ENCODE measurements at places on chromosomes 4 and X.

DNA sequence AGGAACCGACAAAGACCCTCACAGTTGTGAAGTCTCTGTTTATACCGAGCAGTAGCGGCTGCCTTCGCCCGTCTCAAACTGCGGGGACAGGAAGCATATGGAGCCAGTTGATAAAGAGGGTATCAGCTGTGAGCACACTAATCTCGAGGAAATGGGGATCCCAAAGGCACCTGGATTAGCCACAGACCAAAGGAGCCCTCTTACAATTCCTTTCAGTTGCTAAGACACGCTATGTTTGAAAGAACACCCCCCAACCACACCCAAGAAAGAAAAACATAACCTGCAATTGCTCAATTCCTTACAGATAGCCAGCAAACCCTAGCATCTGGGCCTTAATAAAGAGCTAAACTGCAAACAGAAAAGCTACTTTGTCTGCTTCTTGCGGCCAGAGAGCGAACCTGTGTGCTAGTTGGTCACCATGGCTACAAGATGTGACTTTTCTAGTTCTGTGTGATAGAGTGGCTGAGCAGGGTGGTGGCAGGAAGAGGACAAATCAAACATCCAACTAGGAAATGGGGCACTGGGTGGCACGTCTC lies 23.3 kb upstream of the CHRNA9 start:
- no peak for DNase-seq

DNA sequence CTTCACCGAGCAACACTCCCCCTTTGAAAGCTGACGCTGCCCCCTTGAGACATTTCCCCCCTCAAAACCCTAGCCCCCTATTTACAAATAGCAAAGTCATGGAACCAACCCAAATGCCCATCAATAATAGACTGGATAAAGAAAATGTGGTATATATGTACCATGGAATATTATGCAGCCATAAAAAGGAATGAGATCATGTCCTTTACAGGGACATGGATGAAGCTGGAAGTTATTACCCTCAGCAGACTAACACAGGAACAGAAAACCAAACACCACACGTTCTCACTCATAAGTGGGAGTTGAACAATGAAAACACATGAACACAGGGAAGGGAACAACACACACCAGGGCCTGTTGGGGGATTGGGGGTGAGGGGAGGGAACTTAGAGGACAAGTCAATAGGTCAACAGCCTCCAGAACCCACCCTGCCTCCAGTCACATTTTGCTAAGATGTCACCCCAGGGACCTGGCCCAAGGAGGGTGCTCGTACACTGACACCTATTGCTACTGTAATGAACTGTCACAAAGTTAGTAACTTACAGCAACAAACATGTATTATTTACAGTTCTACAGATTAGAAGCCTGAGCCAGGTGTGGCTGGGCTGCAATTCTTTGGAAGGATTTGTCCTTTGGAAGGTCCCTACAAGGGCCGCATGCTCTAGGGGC lies 20.6 kb downstream of the SCD5 start:
- no peak for DNase-seq

DNA sequence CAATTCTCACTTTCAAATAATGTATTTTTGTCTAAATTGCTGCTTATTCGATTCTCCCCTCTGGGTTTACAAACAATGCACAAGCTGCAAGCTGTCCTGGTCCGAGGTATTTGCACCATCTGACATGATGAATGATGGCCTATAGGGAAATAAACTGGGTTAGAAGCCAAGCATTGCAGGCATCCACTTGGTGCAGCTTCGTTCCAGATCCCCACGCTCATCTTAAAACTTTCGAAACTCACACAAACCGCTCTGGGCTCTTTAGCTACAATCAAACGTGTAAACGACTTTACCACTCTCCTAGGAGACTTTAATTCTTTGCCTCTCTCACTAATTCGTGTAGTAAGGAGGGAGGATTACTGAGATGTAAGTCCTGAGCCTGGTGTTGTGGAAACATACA lies 19.0 kb downstream of the PHKA2 start:
- no peak for DNase-seq

- DNase-seq: no peak
Observed at GRCh38 chr4:141786946-141787345, 150.6 kb downstream of the IL15 start.

- DNase-seq: no peak
Observed at GRCh38 chr4:163467082-163467770, 6.3 kb downstream of the TKTL2 start.

DNA sequence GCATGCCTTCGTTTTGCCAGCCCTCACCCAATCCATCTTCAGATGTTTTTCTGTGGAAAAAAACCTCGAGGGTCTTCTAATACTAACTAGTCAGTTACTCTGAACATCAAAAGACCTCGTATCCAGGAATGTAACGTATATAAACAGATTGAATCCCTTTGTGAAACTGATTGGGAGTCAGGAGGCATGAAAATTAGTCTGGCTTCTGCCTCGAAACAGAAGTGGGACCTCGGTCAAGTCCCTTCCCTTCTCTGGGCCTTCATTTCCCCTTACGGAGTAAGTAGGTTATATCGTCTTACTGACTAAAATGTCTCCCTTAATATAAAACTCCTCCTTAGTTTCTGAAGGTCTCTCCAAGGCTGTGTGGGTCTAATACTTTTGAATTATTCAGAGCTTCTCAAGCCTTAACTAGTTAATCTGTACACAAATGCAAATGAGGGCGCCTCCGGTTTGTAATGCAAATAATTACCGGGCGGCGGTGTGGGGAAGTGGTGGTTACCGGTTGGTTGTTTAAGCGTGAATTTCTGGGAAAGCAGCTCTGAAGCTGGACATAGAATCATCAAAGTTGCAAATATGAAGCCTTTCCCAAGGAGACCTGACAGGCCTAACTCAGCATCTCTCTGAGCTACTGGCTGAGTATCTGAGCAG lies 11.4 kb upstream of the NKRF start:
- DNase-seq: no peak

Data from anterior cingulate cortex (tissue), 58 donors.